Right ventricle myocardium inferior (tissue), 1 donor: ENCODE measurements at places on chromosomes 4 and X. TPM values are rescaled to one million over a fixed set of nuclear protein-coding genes. Genes with fewer than 3 reads are reported as not detected.
A peak's percentile ranks its signal among the peaks of the same experiment; 100 is the strongest.

GRCh38 chrX:135632353-135632752, 81.1 kb upstream of the CT45A1 start:
- DNase-seq = no peak

Gene VCX3B
- total RNA-seq = not detected

DNA sequence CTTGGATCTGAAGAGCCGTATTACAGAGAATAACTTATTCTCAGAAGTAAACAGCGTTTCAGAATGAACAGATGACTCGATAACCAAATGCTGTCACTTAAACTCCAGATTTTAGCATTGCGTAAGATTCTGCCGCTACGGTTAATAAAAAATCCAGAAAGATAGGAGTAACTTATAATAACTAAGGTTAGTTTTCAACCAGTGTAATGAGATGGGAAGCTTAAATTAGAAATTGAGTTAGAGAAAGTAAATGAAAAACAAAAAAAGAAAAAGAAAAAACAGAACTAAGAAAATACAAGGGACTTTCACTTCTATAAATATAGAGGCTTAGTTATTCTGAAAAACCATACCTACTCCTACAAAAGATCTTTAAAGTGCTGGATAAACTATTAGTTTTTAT, 13.1 kb upstream of the PARM1 start:
- no peak for DNase-seq

Gene CXCL6
- total RNA-seq = 0.27 TPM

GRCh38 chr4:99507349-99507748, 3.5 kb upstream of the C4orf17 start:
- DNase-seq = no peak

DNA sequence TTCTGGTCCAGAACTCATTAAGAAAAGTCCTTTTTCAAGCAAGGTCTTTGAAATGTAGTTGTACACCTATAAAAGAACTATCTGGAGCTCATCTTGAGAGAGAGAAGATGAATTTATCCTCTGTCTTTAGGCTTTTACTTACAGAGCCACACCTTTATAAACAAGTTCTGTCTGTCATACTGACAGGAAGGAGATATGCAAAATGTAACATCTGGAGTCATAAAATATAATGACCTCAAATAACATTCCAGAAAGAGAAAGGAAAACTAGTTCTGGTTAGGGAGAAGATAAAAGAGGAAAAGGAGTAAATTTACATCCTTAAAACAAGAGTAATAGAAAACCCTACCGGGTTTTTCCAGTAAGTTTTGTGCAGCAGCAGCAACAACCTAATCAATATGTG, 1.3 kb downstream of the INPP4B start:
- no peak for DNase-seq

- DNase-seq = no peak
These were observed 54.5 kb downstream of the TSPAN5 start for GRCh38 chr4:98603683-98604521.

GRCh38 chrX:7444967-7445366, 297.0 kb upstream of the PUDP start:
- DNase-seq = no peak

DNA sequence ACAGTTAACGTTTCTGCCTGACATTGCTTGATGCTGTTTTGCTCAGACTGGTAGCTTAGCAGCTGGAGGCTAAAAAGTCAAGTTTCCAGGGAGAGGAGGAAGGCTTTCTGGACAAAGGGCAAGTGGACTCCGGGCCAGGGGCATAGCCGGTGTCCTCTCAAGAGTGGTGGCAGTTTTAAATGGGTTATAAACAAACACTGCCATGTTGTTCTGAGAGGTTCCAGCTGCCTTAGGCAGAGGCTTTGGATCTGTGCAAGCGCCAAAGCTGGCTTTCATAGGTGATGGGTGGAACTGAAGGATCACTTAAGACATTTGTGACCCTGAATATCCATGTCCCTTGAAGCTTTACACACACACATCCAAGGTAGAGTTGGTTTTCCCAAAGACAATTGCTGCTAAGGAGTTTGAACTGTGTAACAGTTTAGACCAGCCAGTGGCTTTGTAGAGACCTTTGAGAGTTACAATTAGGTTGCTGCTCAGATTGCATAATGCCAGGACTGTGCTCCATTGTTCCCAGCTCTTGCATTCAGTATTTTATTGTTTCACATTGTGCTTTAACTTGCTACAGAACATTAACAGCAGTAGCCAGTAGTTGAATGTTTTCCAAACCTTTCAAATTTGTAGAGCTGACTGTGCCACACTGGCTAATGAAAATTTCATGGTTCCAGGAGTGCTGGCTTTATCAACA, 54.1 kb upstream of the AP1S2 start:
- no peak for DNase-seq

Gene DMP1
- total RNA-seq = not detected

Gene MCF2
- 0.30 TPM for total RNA-seq

GRCh38 chr4:40594261-40595178, 35.1 kb downstream of the RBM47 start:
- no peak for DNase-seq

DNA sequence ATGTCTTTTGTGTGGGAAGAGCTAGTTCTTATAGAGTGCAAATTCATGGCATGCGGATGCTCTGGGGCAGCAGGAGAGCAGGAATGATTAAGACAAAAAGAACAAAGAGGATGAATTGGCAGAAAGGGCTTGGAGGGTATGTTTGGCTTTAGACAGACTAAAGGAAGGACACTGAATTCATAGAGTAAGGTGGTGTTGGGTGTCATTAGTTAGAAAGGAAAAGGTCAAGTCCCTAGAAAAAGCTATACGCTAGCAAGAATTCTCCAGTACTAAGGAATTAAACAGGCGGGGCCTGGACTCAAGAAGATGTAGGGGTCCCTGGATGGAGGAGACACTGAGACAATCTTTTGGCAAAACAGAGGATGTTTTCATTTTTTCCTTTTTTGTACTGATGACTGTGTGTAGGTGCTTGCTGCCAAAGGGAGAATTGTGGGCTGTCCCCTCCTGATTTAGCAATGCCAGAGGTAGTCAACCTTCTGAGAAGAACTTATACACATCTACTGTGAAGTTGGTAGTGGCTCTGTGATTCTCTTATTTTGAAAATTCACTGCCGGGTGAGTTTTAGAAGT, 391.0 kb downstream of the SPRY1 start:
- DNase-seq = no peak

Gene MSANTD1
- 0.51 TPM for total RNA-seq

- no peak for DNase-seq
These were observed 296.2 kb downstream of the INPP4B start for GRCh38 chr4:142549726-142550463.

Gene AVPR2
- 3.2 TPM for total RNA-seq

Gene MGAT4D
- not detected for total RNA-seq

Gene UGT2B15
- not detected for total RNA-seq

Gene RS1
- not detected for total RNA-seq

GRCh38 chr4:174464949-174465348, 57.3 kb downstream of the HPGD start:
- DNase-seq = no peak

DNA sequence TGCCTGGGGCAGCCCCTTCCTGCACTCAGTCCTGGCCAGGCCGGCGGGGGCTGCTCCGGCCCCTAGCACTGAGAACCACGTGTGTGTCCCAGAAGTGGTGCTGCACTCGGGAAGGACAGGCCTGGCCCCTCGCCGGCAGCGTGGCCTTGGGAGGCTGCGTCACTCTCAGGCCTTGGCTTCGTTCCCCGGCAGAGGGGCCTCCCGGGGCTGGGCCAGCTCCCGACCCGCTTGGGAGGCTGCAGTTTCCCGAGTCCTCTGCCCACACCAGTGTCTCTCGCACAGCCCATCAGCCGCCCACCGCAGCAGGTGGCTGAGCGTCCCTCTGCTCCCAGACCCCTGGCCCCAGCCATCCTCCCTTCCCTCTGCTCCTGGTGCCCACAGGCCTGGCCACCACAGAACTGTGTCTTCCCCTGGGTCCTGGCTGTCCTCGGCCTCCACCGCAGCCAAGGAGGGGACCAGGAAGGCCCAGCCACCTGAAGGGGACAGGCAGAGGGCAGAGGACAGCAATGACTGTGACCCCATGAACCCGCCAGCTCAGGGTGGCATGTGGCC, 10.9 kb upstream of the CPLX1 start:
- peak; percentile 39 for DNase-seq

DNA sequence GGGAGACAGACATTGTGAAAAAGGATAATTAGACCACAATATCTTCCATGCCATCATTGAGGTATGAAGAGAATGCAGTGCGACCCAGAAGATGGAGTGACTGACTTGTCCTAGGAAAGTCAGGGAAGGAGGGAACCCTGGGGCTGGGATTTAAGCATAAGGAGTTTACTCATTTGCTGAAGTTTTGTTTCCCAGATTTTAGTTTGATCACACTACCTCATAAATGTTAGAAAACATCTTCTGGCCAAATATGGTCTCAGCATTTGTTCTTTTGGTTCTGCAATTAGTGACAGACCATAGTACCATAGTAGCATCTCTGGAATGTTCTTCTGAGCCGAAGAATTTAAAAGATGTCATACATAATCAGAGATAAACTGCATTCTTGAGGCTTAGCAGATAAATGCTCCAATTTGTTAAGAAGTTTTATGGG, 96.5 kb upstream of the PGRMC2 start:
- no peak for DNase-seq

DNA sequence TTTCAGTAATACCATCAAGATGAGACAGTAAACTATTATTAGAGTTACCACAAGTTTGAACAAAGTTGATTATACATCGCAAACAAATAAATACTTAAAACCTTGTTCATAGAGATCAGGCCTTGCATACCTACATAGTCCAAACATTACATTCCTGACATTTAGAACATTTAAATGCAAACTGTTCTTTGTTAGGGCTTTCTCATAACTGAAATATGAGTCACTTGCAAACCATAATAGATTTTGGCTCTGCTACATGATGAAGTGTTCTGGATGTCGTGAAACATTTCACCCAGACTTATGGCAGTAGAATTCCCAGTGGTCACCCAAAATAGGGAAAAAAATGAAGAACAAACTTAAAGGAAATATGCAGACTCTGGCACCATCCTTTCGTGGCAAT, 75.0 kb downstream of the FAT4 start:
- DNase-seq = no peak

GRCh38 chr4:67721315-67721769, 20.4 kb upstream of the UBA6 start:
- DNase-seq = no peak

Gene PLXNB3
- total RNA-seq = 2.3 TPM

GRCh38 chr4:21046141-21046540, 345.9 kb downstream of the PACRGL start:
- no peak for DNase-seq

Gene UCP1
- not detected for total RNA-seq

GRCh38 chr4:139554642-139554892, 1.5 kb downstream of the SETD7 start:
- DNase-seq = no peak

Gene DDX53
- not detected for total RNA-seq

DNA sequence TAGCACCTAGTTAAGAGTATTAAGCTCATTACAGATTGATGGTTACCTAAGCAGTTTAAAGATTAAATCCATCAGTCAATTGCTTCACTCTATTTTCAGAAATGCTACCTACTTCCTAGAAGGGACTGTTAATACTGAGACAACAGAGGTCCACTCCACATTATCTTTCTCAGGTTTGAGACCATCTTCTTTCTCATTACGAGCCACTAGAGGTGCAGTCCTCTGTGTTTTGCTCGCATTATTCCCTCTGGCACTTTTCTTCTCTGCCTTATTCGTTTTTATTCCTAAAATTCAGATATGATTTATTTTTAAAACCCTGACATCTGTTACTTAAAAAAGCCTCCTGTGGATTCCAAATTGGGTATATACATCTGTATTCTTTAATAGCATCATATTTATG, 459.1 kb downstream of the FSTL5 start:
- no peak for DNase-seq

Gene AFF2
- total RNA-seq = 0.22 TPM

Gene SH3TC1
- 11.2 TPM for total RNA-seq

DNA sequence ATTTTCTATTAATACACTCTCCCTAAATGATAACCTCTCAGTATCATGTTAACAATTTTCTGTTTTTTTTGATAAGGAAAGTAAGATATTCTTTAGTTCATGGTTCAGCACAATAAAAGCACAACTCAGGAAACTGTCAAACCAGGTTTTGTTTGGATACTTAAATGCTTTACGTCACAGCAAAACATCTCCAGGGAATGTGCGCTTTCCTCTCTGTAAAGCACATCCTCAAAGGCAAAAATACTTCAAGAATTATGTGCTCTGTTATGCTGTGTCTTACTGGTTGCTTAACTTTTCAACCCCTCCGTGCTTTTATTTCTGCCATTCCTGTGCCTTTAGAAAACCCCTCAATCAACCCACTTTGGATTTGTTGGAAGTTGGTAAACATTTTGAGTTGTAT, 27.8 kb downstream of the SNX25 start:
- DNase-seq = no peak
